ENCODE measurements at places on chromosomes 12 and 14.
A peak's percentile ranks its signal among the peaks of the same experiment; 100 is the strongest.

GRCh38 chr12:96371138-96371789 is 29.0 kb downstream of the CDK17 start:
- DNase-seq, result no peak

- DNase-seq, result no peak
Measured at GRCh38 chr14:100539003-100539660, 48.1 kb downstream of the BEGAIN start.

- DNase-seq, result peak; percentile 14
Measured at GRCh38 chr14:60204843-60205774, 39.9 kb upstream of the DHRS7 start.

GRCh38 chr12:40566271-40566670 is 126.0 kb upstream of the CNTN1 start:
- no peak for DNase-seq

DNA sequence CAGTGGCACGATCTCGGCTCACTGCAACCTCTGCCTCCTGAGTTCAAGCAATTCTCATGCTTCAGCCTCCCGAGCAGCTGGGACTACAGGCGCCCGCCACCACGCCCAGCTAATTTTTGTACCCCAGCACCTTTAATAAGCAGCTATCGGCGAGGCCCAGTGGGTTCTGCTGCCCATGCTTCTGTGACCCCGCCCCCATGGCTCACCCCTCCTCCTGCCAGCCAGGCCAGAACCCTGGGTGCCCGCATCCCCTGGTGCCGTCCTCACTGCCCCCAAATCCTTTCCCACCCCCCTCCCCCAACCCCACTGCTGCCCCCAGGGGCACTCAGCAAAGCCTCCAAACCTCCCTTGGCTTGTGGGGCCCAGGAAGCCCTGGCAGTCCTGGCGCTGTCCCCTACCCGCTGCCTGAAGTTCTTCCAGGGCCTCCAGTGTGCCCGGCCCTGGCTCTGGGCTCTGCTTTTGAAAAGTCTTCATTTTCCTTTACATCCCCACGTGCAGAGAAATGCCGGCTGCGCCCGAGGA is 14.5 kb downstream of the BAG5 start:
- DNase-seq, result no peak

DNA sequence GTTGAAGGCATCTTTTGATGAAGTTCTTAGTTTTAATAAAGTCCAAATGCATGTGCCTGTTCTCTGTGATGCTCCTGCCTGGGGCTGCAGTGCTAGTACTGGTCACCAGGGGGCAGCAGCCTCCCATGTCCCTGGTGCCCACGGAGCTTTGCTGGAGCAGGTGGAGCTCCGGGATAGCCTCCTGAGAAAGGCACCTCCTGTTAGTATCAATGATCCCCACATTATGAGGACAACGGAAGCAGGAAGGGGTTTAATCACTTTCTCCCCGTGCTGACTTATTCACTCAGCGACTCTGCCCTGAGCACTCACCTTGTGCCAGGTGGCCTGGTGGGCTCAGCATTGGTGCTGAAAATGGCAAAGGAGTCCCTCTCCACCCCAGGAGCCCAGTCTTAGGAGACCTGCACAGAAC is 123.0 kb upstream of the PZP start:
- peak; percentile 71 for DNase-seq

- no peak for DNase-seq
Measured at GRCh38 chr12:39935839-39936238, 170.0 kb downstream of the SLC2A13 start.

DNA sequence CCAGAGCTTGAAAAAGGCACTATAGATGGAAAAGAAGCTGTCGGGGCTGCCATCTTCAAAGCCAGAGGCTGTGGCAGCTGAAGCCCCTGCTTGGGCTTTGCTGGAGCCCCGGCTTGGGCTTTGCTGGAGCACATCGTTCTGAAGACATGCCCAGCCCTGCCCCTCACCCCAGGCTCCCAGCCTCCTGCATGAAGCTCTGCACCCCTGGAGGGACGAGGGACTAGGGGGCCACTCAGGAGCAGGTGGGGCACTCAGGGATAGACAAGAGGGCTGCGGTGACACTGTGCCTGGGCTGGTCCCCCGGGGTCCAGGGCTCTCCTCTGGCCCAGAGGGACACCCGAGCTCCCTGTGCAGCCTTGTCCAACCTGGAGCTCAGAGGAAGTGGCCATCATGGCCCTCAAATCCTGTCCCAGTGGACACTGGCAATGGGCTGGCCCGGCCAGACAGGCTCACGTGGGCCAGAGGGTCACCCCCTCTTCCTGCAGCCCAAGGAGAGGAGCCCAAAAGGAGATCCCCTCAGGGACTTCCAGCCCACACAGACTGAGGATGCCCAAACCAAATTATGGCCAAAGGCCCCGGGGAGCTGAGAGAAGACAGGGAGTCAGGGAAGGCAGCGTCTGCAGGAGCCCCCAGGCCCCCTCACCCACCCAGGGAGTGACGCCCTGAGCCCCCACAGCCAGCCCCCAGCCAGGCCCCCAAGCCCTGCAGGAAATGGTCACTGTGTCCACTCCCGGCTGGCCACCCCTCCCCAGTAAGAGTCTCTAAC is 23.1 kb upstream of the C14orf180 start:
- DNase-seq, result no peak

DNA sequence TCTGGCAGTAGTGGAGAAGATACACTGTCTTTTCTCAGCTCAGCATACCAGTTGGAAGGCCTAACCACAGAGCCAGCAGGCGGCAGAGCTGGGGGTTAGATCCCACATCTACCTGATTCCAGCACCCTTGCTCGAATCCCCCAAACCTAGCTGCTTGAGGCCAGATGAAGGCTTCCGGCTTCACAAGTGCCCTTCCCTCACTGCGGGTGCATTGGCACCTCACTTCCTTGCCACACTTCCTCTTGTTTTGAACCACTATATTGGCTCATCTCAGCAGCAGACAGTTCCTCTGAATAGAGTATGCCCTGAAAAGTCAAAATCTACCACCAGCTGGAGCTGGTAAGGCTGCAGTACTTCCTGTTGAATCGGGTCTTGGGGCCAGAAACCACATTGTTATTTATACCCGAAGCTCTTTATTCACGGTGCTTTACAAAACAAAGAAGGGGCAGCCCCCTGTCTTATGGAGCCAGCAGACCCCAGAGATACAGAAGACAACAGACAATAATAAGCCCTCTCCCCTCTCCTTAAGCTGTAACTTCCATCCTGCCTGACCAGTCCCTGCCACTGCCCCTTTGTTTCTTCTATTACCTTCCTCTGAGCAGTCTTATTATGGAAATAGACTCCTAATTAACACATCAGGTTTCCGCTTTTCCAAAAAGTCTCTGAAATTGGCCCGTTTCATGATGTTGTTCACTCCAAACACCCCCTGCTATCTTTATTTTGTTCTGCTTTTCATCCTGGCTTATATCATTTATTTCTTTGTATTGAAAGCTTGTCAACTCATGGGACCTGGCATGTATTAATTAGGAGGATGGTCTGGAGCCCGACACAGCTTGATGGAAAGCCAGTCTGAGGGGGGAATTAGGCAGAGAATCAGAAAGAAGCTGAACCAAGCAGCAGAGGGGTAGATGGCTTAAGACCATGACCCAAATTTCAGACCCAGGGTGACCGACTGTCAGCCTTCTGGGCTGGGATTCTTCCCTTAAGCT is 233.5 kb downstream of the EFCAB11 start:
- DNase-seq, result no peak

DNA sequence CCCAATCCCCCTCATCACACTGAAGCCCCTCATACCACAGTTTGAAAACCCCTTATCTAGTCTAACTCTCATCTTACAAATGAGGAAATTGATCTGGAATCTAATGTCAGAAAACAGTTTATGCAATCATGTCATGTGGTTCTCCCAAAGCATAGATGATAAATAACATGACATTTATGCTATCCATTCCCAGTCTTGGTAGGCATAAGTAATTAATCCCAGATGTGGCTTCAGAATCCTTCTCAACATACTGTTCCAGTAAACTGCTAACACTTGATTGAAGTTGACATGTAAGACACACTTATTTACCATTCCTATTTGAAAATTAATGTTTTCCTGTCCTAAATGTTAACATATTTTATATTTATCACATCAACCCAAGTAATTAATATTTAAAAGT is 168.7 kb downstream of the GALC start:
- DNase-seq, result no peak

DNA sequence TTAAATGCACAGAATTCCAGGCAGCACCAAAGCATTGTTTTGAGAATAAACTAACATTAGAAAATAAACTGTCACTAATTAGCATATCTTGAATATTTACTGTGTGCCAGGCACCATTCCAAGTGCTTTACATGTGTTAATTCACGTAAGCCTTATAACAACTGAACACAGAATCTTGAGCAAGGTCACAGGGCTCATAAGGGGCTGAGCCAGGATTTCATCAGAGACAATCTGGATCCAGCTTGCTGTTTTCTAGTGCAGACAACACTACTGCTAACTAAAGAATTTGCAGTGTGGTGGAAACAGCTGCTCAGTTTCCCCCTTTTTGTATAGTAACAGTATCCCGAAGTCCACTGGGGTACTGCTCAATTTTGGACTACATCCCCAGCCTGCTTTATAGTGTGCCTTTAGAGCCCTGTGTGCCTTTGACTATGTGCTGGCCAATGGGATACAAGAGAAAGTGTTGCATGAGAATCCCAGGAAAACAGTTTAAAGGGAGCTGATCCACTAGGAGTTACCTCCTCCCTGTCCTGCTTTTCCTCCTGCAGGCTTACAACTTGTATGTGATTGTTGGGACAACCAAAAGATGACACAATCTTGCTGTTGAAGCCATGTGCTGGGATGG is 36.0 kb upstream of the RMST start:
- DNase-seq, result no peak

DNA sequence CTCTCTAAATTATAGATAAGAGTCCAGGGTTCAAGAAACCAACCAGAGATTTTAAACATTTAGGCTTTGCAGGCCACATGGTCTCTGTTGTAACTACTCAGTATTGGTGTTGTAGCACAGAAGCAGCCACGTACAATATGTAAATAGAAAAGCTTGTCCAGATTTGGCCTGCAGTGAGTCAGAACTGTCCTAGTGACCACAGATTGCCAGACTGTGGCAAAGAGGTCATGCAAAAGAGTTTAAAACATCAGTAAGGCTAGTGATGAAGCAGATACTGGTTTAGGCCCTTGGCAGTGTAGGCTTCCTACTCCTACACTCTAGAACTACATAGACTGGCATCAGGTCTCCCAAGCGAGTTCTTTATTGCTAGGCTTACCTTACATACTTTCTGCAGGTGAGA is 117.6 kb upstream of the GARIN6 start:
- DNase-seq, result no peak

DNA sequence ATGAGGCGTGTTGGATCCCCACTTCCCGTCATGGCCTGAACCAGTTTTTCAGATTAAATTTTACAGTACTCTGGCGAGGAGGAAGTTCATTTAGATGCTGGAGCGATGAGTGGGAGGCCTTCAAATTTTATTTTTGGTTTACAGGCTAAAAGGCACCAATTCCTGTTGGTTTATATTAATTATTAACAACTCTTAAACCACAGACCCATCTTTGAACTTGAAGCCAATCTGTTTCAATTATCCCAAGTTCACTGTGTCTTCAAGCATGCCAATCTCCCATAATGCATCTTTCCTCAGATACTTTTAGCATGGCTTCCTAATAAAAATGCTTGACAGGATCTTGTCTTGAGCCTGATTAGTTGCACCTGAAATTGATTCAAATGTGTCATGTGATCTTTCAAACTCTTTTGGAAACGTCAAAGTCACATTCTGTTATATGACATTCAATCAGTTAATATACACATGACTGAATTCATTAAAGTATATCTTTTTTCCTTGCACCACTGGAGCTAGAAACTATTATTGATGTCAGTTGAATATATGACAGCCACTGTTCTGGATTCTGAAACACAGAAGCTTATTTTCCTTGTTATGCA is 641.7 kb upstream of the TMEM132C start:
- DNase-seq, result no peak

GRCh38 chr12:130041983-130042812 is 120.1 kb upstream of the FZD10 start:
- DNase-seq, result peak; percentile 72

DNA sequence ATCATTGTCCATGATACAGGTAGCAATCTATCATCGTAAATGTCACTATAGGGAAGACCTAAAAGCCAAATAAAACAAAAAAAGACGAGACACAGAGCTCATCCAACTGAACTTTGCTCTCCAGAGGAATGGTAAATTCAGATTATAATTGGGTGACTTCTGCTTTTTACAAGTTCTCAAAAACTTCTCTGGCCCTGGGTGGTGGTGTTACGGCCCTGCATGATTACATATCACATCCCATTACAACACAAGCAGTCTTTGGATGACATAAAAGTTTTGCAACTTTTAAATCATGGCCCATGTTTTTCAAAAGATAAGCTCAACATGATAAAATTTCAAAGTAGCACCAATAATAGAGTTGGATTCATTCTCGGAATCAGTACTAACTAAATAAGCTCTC is 299.6 kb downstream of the DIO2 start:
- DNase-seq, result no peak

- DNase-seq, result no peak
Measured at GRCh38 chr14:73834261-73834625, 17.4 kb upstream of the PTGR2 start.

GRCh38 chr12:49518914-49519573 is 19.8 kb upstream of the KCNH3 start:
- no peak for DNase-seq
